ENCODE measurements at places on chromosomes 3 and 15.

GRCh38 chr15:55552926-55553325 lies 35.2 kb downstream of the PYGO1 start:
- peak; percentile 48 for DNase-seq

DNA sequence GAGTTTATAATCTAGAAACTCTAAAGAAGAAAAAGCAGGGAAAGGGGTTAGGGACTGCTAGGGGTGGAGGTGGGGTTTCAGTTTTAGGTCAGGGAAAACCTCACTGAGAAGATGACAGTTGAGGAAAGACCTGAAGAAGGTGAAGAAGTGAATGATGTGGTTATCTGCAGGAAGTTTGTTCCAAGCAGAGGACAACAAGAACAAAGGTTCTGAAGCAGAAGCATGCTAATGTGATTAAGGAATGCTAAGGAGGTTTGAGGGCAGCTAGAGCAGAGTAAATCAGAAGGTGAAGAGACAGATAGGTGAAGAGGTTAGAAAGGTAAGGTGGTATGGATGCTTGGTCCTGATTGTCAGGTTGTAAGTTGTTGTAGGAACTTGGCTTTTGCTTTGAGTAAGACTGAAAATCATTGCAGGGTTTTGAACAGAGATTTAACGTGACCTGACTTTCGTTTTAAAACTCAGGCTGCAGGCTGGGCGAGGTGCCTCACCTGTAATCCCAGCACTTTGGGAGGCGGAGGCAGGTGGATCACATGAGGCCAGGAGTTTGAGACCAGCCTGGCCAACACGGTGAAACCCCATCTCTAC lies 8.6 kb downstream of the OXSR1 start:
- no peak for DNase-seq

GRCh38 chr3:63979093-63979885 lies 44.0 kb downstream of the PSMD6 start:
- DNase-seq = peak; percentile 89

DNA sequence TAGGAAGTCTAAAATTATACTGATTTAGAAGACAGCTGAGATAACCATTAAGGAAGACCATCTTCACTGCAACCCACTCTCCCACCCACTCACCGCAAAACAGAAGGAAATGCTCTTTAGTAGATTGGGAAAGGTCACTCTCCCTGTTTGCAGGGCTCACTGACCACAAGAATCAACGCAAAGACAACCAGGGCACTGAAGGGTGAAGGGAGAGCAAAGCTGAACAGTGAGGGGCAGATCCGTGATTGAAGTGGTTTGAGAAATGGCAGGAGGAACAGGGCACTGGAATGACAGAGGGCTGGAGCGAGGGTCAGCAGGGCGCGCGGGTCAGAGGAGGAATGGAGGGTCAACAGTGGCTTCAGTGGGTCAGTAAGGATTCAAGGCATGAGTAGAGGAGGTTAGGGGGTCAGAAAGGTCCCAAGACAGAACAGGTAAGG lies 520 bp downstream of the MESD start:
- no peak for DNase-seq

GRCh38 chr3:155771126-155771525 lies 26.3 kb upstream of the PLCH1 start:
- DNase-seq = no peak

DNA sequence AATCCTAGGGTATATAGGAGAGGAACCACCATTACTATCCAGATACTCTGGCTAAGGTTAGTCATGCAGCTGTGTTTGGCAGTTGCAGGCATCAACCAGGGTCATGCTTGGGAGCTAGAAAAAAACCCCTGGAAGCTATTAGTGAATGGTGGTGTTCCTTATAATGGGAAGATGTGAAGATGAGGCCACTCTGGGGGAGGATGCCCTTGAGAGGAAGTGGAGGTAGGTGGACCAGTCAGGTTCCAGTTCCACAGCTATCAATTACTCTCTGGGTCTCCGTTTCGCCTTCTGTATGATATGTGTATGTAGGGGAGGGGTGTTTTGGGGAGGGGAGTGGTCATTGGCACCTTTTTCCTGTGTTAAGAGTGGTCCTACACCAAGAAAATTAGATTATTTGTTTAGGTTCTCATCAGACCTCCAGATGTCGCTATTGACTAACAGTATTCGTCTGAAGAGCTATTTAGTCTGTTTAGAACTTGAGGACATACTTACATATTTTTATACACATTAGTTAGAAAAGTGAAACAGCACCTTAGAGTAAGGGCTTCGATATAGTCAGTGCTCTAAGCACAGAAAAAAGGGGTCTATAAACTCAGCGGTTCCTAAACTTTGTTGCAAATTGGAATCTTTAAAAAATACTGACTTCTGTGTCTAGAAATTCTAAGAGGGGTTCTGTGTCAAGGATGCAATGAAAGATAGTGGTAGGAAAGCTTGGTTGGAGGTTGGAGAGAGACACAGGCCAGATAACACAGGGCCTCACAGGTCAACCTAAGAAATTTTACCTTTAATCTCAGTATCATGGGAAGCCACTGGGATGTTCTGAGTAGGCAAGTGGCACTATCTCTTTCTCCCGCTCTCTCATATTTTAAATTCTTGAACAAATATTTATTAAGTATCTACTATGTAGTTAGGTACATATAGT lies 9.1 kb upstream of the HPS3 start:
- peak; percentile 28 for DNase-seq

DNA sequence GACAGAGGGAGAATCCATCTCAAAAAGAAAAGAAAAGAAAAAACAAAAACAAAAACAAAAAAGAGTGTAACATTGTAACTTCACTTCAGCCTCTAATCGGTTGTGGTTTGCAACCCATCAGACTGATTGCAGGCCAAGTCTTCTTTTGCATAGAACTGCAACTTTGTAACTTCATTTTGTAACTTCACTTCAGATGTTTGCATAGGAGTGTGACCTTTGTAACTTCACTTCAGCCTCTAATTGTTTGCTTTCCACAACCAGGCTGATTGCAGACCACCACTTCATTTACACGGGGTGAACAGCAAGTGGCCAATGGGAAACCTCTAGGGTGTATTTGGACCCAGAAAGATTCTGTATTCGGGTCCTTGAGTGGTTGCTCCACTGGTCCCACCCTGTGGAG lies 79.1 kb upstream of the CHMP2B start:
- no peak for DNase-seq

DNA sequence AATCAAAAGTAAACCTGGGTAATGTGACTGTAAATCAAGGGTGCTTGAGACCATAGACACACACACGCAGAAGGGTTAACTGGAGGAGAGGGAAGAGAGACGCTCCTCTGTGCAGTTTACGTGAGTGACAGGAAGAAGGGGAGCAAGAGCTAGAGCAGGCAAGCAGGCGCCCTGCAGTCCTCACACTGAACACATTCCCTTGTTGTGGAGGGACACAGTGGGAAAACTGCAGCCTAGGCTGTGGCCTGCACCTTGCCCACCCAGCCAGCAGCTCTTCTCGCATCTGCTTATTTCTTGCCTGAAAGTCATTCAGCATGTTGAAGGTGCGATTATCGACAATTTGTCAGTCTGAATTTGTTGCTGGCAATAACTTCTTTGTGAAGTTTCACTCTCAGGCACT lies 24.2 kb downstream of the SOX2 start:
- no peak for DNase-seq

- DNase-seq = no peak
Measured at GRCh38 chr3:185929192-185930151, 8.3 kb downstream of the TRA2B start.
